ENCODE measurements at places on chromosomes 2 and 18.

GRCh38 chr18:56402872-56403516, 235.4 kb downstream of the TXNL1 start:
- no peak for DNase-seq

DNA sequence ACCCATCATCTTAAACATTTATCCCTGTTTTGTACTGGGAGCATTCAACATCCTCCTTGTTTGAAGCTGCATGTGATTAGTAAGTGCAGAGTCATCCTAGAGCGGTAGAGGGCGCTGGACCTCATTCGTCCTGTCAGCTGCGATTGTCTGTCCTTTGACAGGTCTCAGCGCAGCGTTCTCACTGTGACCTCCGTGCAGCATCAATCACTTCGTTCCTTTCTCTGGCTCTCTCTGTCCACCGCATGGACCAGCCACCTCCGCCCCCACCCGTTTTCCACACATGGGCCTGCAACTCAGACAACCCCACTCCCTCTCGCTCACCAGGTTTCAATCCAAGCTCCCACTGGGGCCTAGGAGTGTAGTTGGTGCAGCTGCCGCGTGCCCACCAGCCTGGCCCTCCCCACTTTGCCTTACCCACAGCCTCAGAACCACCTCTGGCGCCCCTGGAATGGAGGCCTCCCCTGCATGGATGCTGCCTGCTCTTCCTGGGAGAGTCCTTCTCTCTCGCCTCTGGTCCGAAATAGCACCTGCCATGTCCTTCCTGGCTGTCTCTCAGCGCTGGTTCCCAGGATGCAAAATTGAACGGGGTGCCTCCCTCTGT, 90.5 kb downstream of the NDUFA10 start:
- DNase-seq: no peak

GRCh38 chr2:197577446-197577845, 61.6 kb downstream of the MOB4 start:
- DNase-seq: no peak

DNA sequence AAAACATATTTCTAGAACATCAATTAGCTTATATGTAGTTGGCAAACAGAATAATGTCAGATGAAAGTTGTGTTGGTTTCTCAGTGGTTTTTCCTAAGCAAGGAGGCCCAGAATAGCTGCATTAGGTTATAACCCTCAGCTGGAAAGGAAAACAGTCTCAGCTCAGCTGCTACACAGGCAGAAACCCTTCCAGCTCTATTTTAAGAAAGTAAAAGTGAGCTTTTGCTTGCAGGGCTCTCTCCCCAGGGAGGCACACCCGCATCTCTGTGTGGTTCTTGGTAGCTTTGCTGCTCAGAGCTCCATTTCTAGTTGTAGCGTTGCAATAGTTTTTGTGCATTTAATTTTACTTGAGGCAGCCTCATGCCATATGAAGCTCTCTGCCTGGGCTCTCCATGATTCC, 54.6 kb downstream of the PIKFYVE start:
- DNase-seq: no peak

GRCh38 chr2:27096748-27097297, 10.3 kb downstream of the KHK start:
- DNase-seq: no peak

DNA sequence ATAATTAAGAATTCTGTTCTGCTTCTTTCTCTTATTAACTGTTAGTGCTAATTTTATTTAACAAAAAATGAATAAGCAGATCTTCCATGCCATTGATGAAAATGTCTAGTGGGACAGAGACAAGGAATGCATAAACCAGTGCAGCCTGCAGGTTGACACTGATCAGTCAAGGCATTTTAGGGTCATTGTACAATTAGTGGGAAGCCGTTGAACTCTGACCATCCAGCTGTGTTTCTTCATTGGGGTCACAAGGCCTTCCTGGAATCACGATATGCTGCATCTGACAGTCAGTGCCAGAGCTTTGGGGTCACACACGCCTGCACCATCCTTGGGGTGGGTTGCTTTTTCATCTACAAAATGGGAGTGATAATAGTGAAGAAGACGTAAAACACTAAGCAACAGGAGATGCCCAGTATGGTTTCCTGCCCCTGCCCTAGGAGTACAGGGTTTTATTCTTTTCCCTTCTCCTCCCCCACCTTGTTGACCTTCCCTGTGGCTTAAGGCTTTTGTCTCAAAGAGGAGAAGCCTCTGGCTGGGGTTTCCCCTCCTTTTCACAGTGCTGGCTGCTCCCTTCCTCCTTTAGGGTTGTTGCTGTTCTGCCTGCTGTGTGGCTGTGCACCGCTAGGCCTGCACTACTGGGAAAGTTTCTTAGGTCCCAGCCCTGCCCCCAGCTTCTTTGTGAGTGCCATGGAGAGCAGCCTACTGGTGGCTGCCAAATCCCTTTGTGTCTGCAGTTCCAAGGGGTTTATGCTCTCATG, 245.6 kb downstream of the TPGS2 start:
- DNase-seq: no peak

- no peak for DNase-seq
These were observed 44.9 kb downstream of the MREG start for GRCh38 chr2:215968499-215968898.

DNA sequence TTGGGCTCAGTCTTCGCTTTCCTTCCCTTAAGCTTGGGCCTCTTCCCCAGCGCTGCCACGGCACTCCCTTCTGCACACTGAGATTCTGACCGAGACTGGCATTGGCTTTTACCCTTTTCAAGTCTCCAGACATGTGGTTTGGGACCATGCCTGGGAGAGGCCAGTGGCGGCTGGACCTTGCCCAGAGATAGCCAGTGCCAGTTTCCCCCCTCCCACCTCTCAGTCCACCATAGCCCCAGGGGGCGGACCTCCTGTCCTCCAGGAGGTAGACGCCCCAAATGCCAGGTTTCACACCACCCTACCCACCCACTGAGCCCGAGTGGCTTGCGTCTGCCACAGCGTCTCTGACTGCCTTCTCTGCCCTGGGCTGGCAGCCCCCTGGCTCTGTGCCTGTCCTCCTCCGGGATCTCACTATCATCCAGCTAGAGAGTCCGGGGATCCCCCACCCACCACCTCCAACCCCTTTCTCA, 47.7 kb downstream of the INPP5D start:
- no peak for DNase-seq

GRCh38 chr2:58107803-58108710, 61.5 kb downstream of the VRK2 start:
- DNase-seq: no peak

Data from cortex of kidney (tissue), 1 donor.